ENCODE measurements at places on chromosomes 3 and 15.

GRCh38 chr3:31873254-31873820 lies 107.7 kb downstream of the OSBPL10 start:
- DNase-seq, result no peak

- DNase-seq, result no peak
These were observed 88.0 kb upstream of the IQSEC1 start for GRCh38 chr3:13161021-13161759.

- no peak for DNase-seq
These were observed 66.8 kb upstream of the RASGRP1 start for GRCh38 chr15:38631119-38632075.

GRCh38 chr3:150610785-150611184 lies 7.7 kb downstream of the SELENOT start:
- DNase-seq, result no peak

DNA sequence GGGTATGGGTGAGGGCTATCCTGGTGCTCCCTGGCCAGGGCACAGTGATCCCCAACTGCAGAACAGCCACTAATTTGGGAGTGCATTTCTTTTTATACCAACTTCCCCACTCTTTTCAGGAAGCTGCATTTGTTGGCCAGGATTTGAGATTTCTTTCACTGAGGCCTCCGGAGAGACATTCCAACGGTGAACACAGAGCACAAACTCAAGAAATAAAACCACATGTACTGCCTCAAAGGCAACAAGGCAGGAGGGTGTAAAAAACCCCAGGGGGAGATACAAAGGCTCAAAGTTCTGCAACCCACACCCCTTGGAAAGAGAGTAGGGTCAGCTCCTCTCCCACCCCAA lies 65.3 kb downstream of the CPN2 start:
- no peak for DNase-seq

DNA sequence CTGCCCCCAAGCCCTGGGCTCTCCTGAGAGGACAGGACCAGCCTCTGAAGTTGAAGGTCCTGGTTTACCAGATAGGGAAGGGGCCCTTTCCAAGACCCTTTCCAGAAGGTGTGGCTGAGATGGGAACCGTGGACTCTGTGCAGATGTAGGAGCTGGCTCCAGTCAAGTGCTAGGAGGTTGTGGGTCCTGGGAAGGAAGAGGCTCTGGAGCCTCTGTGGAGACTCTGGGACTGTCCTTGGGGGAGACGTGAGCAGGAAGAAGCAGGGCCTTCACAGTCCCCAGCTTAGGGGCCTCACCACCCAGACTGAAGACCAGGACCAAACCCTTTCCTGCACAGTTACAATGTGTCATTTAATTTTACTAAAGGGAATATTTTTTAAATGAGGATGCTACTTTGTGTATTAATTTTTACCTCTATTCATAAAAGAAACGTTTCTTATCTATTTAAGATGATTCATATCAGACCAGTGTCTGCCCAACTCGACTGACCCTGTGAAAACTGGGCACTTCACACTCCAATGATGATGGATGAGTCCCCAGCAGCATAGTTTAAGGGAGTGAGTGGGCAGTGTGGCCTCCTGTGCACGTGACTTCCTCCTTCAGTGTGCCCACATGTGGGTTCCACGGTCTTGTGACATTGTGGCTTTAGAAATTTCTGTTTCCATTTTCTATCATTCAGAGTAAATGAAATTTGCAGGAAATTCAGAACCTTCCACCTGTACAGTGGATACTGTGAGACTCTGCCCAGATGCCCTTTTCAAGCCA lies 10.9 kb downstream of the CCR5AS start:
- no peak for DNase-seq

DNA sequence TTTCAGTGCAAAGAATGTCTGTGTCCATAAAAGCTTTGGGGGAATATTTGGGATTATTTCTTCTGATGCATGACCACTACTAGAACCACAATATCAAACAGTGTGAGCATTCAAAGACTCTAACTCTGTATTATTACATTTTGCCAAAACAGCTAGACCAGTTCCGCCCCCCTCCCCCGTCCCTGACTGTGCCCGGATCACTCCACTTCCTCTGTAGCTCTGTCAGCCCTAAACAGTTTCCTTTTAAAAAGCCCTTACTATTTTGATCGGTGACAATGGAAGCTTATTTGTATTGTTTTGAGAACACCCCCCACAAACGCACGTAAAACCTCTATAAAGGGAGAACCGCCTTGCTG lies 36.6 kb upstream of the EPHB3 start:
- DNase-seq, result no peak

DNA sequence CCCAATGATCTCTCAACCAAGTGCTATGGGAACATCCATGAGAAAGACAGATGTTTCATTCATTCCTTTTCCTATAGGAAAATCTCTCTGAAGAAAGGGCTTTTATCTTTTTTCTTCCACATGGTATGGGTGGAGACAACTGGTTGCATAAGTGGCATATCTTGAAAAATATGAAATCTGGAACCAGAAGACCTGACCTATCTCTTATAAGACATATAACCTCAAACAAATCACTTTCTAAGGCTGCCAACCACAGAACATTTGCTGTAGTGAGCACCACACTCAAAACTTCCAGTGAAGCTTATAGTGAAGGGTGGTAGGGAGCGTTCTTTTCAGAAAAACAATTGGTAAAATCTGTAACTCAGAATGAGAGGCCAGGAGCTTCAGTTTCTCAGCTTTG lies 58.5 kb downstream of the SHQ1 start:
- no peak for DNase-seq

DNA sequence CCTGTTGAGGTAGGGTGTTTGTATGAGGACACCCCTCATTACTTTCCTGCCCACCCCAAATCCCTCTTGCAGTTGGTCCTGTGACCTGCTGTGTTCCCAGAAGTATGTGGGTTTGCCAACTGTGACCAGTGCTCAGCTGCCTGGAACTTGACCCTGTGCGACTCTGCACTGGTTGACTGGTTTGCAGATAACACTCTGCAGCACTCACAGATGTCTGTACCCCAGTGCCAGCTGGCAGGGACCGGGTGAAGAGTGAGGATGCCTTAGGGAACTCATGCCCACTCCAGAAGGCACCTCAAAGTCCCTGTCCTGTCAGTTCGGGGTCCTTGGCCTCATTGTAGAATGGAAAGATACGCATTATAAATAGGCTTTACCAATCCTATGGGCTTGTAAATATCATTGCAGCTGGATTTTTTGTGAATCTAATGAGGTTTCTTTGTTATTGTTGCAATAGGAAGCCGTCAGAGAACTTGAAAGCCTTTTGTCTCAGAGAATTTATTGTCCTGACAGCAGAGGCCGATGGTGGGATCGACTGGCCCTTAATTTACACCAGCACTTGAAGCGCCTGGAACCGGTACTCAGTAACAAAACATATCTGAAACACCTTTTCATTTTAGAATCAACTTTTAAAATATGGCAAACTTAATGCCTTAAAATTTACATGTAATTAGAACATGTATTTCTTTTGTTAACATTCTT lies 18.2 kb downstream of the FAN1 start:
- DNase-seq, result no peak

GRCh38 chr15:53247041-53247708 lies 457.0 kb upstream of the ONECUT1 start:
- DNase-seq, result no peak

GRCh38 chr15:66461917-66462316 lies 35.6 kb downstream of the SNAPC5 start:
- no peak for DNase-seq

DNA sequence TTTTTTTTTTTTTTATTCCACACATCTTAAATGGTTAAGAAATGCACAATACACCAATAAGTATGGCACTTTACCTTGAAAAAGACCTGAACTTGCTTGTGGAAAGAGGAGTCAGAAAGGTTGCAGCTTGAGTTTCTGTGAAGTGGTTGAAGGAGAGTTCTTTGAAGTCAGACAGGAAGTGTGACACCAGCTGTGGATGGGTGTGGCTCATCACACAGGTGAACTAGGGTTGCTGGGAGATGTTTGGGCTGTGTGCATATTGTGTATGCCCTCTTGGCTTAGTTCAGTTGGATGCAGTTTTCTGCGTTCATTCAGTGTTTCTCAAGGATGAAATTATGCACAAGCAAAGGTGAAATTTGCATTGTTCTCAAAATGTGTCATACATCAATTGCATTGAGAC lies 6.3 kb downstream of the AEN start:
- DNase-seq, result no peak

- DNase-seq, result no peak
These were observed 50.8 kb upstream of the MRPS22 start for GRCh38 chr3:139292711-139293664.

DNA sequence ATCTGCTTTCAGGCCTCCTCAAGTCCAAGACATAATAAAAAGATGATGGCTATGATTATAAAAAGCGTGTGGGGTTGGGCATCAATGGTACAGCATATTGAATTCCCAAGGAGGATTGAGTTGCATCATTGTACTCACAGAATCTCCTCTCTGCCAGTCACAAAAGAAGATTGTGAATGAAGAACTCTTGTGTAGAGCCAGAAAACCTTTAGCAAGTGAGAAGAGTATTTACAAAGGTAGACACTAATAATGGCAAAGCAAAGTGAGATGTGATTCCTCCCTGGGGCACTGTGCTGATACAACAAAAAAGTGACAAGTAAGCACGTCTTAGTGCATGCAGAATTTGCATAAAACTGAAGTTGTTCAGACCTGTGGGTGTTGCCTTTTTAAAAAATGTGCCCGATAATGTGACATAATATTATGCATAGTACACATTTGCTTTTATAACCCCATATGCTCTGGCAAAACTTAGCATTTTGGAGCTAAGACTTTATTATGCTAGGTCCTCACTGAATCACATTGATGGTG lies 291.2 kb upstream of the TBC1D5 start:
- no peak for DNase-seq

DNA sequence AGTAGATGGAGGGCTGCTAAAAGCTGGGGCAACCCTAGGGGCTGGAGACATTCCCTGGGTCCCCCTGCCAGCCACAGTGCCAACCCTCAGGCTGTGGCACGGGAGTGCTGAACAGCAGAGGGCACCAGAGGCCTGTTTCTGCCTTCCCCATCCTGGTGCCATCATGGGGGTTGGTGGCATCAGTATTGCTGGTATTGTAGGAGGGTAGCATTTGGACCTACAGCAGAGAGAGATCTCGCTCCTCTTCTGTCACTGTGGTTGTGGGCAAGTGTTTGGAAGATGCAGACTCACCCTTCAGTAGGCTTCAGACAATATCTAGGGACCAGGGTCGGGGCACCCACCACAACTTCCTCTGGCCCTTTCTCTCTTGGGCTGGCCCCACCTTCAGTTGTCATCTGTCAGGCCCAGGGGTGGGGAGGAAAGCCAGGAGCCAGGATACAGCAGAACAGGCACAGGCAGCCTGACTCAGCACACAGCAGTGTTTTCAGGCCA lies 123.5 kb downstream of the RPLP1 start:
- DNase-seq, result peak; percentile 63

DNA sequence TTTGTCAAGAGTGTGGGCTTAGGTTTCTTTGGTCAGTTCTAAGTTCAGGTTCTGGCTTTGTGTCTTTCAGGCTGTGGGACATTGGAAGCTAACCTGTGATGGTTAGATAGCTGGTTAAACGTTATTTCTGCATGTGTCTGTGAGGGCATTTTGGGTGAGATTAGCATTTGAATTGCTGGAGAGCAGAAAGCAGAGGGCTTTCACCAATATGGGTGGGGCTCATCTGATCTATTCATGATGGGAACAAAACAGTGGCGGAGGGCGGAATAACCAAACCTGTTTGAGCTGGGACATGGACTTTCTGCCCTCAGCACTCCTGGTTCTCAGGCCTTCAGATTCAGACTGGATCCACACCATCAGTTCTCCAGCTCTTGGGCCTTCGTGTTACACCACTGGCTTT lies 195.4 kb downstream of the KLF13 start:
- no peak for DNase-seq

DNA sequence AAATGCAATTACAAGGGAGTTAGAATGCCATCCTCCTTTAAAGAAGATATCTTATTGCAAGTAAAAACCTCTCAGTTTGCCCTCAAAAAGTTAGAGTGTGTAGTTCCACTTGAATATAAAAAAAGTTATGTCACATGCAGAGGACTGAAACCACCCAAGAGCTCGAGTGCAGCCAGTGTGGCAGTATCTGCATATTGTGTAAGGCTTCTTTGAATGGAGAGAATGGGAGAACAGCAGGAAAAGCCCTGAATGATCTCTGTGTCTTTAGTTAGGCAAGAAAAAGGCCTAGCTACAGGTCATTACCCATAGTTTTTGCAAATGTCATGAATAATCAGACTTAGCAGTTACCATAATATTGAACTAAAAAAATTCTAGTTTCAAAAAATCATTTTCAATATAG lies 13.9 kb upstream of the TEX9 start:
- DNase-seq, result no peak

- DNase-seq, result no peak
These were observed 1.3 kb upstream of the ITPR1 start for GRCh38 chr3:4491855-4492207.

DNA sequence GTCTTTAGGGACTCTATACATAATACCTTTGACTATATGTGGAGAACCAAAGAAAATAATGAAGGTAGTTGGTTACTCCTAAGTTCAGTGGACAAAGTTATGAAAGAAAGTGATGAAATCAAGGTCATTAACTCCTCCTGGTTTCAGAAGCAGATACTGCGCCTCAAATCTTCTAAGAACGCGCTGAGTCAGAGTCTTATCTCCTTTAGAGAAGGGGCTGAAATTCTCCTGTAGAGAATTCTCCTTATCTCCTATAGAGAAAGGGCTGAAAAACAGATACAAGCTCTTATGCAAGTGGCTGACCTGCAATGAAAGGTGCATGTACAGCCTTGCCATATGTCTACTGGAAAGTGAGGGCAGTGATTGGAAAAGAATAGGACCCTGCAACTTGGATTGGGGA lies 824.2 kb downstream of the NSUN3 start:
- no peak for DNase-seq

- no peak for DNase-seq
These were observed 36.7 kb downstream of the PTPN9 start for GRCh38 chr15:75542386-75542797.

GRCh38 chr3:63872135-63872924 lies 8.7 kb downstream of the ATXN7 start:
- DNase-seq, result no peak

- DNase-seq, result no peak
These were observed 339.3 kb downstream of the THSD4 start for GRCh38 chr15:71454462-71454996.

- DNase-seq, result no peak
These were observed 58.7 kb downstream of the PGPEP1L start for GRCh38 chr15:98948941-98949340.

- no peak for DNase-seq
These were observed 22.9 kb downstream of the SMAD6 start for GRCh38 chr15:66724732-66725463.

- DNase-seq, result no peak
These were observed 49.7 kb downstream of the GATM start for GRCh38 chr15:45328663-45329062.

- DNase-seq, result no peak
These were observed 49.4 kb upstream of the UBE2E1 start for GRCh38 chr3:23756206-23756840.

DNA sequence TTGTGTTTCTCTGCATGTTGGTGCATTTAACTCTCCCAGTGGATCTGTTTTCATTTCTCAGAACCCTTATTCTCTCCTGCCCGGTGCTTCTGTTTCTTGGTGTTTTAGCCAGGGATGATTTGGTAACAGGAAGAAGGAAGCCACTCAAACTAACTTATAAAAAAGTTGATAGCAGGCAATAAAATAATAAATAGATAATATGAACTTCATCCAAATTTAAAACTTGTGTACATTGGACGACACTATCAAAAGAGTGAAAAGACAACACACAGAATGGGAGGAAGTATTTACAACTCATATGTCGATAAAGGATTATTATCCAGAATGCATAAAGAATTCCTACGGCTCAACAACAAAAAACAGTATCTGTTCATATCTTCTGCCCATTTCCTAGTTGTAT lies 37.3 kb upstream of the CHRNA7 start:
- DNase-seq, result no peak

- DNase-seq, result no peak
These were observed 52.8 kb downstream of the MGA start for GRCh38 chr15:41713047-41713446.
